Left kidney (tissue), 8 donors: ENCODE measurements at places on chromosomes 12 and 14.

- DNase-seq, result peak; percentile 94
These were observed 22.9 kb upstream of the KTN1 start for GRCh38 chr14:55556929-55557623.

GRCh38 chr12:110874781-110875180 lies 28.0 kb downstream of the CCDC63 start:
- DNase-seq, result no peak

GRCh38 chr14:55052269-55052930 lies 953 bp downstream of the MAPK1IP1L start:
- peak; percentile 45 for DNase-seq

- no peak for DNase-seq
These were observed 16.7 kb upstream of the NEDD1 start for GRCh38 chr12:96890331-96890730.

DNA sequence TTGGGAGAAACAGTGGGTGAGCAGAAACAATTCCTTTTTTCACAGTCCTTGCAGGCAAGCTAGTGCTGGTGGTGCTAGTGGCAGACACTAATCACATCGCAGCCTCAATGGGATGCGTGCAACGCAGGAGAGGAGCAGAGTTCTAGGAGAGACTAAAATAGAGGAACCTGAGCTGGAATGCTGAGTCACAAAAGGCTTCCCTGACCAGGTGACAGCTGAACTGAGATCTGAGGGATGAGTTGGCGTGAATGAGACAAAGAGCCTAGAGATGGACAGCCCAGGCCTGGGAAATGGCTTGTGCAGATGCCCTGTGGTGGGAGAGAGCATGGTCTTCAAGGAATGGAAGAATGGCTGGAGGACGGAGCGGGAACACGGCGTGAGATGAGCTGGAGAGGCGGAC lies 25.8 kb downstream of the ACADS start:
- DNase-seq, result no peak

DNA sequence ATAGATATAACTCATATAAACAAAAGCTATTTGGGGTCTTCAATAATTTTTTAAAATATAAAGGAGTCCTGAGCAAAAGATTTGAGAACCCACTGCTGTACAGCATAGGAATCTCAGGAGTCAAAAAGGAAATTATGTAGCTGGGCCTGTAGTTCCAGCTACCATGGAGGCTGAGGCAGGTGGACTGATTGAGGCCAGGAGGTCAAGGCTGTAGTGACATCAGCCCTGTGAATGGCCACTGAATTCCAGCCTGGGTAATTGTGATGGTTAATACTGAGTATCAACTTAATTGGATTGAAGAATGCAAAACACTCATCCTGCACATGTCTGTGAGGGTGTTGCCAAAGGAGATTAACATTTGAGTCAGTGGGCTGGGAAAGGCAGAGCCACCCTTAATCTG lies 10.5 kb downstream of the CERS5 start:
- no peak for DNase-seq

DNA sequence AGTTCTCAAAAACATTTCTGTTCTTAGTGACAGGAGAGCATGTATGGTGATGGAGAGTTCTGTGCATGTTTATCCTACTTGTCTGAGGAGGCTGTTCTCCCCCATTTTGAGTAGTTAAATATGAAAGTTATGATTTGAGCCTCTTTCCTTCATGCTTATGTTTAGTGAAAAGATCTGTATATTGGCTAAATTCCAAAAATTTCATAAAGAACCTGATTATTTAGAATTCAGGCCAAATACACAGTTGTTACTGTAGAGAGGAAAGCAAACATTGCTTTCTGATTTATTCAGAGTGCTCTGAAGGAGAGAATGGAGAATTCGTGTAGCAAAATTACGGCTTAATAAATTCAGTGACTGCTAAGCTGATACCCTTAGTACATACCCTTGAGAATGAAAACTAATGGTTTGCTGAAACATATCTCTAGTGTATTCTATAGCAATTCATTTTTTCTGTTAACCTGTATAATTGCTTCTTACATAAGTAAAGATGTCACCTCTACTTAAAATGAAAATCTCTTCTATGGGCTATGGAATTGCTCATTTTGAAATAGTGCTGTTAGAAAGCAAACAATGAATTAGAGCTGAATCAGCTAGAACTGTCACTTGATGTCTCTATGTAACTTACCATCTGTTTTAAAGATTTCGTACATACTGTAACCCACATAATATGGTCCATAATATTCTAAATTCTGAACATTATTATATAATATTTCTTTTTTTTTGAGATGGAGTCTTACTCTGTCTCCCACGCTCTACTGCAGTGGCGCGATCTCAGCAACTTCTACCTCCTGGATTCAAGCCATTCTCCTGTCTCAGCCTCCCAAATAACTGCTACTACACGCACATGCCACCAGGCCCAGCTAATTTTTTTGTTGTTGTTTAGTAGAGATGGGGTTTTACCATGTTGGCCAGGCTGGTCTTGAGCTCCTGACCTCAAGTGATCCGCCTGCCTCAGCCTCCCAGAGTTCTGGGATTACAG lies 417.0 kb upstream of the RGS6 start:
- DNase-seq, result no peak

- DNase-seq, result no peak
These were observed 14.3 kb downstream of the EXOC3L4 start for GRCh38 chr14:103108749-103109207.

GRCh38 chr12:93860668-93861373 lies 183.6 kb downstream of the CRADD start:
- DNase-seq, result no peak

DNA sequence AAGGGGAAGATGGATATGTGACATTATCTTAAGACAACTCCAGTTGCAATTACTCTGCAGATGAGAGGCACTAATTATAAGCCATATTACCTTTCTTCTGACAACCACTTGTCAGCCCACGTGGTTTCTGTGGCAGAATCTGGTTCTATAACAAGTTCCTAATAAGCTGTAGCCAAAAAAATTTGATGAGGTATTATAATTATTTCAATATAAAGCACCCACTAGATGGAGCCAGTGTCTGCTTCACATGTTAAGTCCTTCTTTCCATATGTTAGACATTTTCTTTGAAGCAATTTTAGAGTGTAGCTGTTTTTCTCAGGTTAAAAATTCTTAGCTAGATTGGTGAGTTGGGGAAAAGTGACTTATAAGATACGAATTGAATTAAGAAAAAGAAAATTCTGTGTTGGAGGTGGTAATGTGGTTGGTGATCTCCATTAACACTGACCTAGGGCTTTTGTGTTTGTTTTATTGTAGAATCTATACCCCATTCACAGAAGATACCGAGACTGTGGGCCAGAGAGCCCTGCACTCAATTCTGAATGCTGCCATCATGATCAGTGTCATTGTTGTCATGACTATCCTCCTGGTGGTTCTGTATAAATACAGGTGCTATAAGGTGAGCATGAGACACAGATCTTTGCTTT lies 36.9 kb downstream of the PSEN1 start:
- peak; percentile 40 for DNase-seq

GRCh38 chr12:121783766-121784165 lies 9.7 kb downstream of the RHOF start:
- DNase-seq, result no peak

DNA sequence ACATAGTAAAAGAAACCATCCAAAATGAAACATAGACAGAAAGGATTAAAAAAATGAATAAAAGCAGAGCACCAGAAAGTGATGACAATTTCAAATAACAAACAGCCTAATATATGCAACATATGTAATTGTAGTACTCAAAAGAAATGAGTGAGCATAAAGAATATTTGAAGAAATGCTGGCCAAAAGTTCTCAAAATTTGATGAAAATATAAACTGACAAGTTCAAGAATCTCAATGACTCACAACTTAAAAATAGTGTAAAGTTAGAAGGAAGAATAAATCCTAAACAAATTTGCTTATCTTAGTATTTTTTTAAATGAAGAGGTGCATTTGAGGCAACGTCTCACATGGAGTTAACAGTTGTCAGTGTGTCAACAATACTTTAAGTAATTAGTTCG lies 498.9 kb downstream of the SLC6A15 start:
- DNase-seq, result no peak

DNA sequence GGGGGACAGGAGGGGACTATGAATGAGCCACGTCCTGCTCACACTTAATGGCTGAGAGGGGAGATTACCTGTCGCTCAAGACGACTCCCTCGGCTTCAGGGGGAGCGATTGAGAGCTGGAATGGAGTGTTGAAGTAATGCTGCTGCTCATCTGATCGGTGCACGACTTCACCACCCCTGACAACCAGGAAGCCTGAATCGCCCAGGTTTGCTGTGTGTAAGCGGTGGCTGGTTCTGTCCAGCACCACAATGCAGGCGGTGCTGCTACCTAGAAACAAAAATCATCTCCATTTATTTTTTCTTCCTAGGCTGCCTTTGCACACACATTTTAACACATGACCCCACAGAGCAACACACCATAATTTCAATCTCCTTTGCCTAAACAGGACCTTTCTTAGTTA lies 37.3 kb downstream of the PPTC7 start:
- no peak for DNase-seq

- DNase-seq, result no peak
These were observed 14.7 kb downstream of the GPR132 start for GRCh38 chr14:105050551-105050897.

- DNase-seq, result no peak
These were observed 10.2 kb downstream of the TRMT61A start for GRCh38 chr14:103539056-103539825.

DNA sequence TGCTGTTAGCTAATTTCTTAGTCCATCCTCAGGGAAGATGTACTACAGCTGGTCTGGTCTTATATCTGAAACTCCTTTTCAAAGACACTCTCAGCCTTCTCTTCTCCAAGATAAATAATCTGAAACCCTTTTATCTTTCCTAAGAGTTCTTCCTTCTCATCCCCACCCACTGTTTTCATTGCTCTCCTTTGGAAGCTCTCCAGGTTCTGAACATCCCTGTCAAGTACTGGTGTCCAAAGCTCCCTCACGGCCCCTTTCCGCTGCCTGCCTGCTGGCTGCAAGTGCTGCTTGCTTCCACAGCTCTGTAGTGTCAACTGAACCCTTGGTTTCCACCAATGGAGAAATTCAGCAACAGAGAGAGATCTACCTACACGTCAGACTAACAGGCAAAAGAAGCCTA lies 6.6 kb upstream of the SLC6A13 start:
- no peak for DNase-seq

- DNase-seq, result no peak
These were observed 122.1 kb downstream of the MED13L start for GRCh38 chr12:116155383-116155782.

DNA sequence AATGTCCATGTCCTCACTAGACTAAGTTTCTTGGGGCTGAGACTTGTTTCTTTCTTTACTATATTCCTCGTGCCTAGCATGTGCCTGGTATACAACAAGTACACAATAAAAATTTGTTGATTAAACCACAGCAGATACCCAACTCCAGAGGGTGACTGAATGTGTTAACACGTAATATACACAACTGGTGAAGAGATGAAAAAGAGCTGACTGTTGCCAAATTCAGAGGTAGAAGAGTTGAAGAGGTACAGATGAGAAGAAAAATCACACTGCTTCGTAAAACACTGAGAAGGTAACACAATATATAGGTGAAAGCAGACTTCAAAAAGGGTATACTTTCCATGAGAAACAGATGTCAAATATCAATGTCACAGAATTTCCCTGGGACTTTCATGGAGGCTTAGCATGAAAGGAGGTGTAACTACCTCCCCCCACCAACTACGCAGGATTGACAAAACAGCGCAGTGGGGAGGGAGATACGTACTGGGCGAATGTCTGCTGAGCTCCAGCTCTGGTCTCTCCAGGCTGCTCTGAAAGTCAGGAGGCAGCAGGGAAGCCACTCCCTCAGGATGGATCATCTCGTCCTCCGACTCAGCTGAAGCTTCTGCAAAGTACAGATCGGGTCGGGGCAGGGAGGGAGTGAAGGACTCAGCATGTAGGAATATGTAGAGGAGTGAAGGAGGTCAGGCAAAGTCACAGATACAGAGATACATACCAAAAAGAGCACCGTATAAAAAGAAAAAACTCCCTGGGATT lies 5.3 kb downstream of the ACIN1 start:
- DNase-seq, result no peak

GRCh38 chr12:81859521-81859920 lies 100.4 kb upstream of the PPFIA2 start:
- peak; percentile 5 for DNase-seq

DNA sequence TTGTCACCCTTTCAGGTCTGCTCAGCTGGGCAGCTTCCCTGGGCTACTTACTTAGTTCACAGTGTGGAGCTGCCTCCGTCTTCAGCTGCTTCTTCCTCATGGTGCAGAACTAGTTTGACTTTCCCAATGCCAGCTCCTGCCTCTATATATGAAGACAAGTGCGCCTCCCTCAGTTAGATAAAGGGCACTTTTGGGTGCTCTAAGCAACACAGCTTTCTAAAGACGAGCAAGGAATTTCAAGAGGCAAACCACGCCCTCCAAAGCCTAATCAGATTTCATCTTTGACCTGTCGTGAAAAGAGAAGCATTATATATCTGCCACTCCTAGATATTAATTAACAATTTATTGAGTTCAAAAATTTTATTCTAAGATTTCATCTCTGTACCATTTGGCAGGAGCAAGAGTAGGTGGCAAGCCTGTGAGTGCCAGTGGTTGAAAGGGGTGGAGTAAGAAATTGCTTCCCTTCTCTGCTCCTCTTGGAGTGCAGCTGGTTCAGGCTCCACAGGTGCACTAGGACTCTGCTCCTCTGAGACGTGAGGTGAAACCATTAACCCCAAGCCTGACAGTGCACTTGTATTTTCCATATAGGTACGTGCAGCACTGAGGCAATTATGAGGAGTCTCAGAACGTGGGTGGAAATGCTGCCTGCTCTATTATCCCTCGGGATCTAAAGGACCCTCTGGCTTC lies 2.1 kb upstream of the SLC11A2 start:
- no peak for DNase-seq

DNA sequence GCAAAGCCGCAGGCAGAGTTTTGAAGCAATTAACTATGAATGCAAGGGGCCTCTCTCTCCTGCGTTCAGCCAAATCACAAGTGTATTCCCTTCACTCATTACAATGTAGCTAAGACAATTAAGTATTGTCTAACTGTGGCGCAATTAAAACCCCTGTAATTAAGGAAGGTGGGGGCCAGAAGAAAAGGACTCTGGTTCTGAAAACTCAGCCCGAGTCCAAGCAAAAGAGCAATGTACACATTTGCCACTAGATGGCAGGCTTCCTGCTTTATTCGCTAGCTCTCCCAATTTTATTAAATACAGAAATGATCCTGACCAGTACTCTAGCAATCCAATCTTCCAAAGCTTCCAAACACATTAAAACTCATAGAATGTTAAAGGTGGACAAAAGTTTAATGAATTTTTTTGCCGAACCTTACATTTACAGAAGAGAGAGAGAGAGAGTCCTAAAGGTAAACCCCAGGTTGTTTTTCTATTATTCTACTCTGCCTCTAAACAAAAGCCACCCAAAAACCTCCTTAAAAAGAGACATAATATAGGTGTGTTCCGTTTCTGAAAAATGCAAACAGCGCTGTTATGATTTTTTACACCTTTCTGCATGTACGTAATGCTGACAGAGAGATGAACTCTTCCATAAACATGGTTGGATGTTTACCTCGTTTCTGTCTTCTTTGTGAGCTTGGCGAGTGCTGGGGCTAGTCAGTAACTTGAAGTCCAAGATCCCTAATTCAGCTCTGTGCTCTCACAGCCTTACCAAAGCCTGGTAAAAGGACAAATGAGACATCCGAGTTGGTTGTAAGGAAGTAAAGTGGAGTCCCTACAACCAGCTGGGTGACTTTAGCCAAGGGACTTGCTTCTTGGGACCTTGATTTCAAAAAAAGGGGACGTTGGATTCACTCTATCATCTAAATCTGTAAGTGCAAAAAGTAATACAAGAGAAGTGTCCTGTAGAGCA lies 50.9 kb upstream of the VASH1 start:
- DNase-seq, result peak; percentile 46
